ENCODE measurements at places on chromosomes 11 and 22.

GRCh38 chr11:27255447-27255828 lies 107.6 kb downstream of the CCDC34 start:
- no peak for DNase-seq

DNA sequence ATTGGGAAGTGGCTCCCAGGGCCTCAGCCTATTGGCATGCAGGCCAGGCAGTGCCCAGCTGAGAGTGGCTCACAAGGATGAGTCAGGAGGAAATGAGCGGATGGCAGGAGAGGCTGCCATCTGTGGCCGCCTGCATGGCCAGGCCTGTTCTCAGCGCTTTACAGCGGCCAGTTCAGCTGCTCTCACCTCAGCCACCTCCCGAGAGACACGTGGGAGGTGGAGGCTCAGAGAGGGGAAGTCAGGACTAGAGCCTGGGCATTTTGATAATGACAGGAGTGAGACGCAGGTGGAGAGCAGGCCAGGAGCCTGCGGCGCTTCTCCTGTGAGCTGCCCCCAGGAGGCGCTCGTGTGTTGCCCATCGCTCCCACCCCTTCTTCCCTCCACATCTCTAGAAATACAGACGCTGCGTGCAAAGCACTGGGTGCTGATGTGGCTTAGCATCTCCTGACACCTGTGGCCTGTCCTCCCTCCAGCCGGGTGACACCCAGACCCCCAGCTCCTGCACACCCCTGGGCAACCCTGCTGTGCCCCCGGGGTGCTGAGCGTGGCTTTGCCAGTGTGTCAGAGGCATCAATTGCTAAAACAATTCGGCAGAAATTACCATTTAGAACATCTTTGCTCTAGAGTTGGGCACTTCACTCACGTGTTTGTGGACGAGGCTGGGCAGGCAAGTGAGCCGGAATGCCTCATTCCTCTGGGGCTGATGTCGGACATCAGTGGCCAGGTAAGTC lies 21.4 kb upstream of the PANX2 start:
- DNase-seq, result no peak

DNA sequence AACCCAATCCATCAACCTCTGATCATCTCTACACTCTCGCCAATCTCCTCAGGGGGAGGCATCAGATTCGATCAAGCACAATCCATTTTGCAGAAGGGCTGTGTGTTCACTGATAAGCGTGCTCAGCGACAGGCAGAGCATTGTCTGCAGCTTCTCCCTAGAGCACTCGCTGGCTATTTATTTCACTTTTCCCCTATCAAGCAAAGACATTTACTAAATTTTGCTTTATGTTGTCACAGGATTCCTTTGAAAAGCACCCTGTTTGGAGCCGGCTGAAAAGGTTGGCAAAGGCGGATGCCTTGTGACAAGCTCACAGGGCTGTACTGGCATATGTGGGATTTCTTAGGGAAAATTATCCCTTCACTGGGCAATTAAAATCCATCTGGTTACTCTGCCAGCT lies 1381.5 kb upstream of the TENM4 start:
- no peak for DNase-seq

GRCh38 chr22:36348760-36349159 lies 39.0 kb downstream of the MYH9 start:
- DNase-seq, result no peak

DNA sequence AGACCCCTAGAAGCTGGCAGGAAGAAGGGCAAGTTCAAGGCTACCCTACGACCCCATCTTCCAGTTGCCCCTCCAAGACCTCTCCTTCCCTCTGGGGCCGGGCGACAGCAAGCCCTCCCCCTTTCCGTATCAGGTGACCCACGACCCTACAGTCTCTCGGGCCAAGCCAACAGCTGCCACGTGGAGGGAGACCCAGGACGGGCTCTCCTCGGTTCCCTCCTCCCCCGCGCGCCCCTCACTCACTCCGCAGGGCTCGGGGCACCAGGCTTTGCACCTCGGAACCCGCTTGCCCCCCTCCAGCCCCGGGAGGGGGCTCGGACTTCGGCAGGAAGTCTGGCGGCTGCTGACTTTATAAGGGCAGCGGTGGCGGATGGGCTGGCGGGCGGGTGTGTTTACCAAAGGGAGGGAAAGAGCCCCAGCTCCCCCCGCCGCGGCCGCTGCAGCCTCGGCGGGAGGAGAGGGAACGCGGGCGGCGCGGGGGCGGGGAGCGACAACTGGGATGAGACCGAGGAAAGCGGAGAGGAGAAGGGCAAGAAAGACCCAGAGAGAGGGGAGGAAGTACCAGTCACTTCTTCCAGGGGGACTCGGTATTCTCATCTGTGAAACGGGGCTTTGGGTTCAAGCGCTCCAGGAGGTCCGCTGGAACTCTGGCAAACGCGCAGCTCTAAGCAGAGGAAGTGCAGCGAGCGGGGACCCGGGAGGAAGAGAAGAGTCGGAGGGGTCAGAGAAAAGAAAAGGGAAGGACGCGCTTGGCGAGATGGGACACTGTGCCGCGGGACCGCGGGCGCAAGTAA lies 767 bp downstream of the SLC43A1 start:
- no peak for DNase-seq

DNA sequence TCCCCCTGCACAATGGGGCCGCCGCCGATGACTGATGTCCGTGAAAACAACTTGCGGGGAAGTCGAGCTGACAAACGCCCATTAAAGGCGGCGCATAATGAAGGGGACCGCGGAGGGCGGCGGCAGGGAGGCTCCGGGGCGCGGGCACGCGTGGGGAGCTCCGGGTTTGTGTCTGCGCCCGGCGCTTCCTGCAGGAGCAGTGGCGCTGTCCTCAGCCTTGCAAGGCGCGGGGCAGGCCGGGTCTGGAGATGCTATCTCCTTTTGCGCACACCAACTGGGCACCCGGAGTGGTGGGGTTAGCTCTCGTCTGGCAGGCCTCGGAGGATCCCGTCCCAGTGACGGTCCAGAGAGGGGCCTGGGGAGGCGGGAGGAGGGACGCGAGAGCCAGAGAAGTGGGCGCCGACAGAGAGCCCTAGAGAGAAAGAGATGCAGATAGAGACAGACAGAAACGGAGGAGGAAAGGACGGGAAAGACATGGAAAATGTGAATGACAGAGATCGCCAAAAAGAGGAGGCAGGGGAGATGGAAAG lies 390 bp upstream of the FGF3 start:
- DNase-seq, result no peak

DNA sequence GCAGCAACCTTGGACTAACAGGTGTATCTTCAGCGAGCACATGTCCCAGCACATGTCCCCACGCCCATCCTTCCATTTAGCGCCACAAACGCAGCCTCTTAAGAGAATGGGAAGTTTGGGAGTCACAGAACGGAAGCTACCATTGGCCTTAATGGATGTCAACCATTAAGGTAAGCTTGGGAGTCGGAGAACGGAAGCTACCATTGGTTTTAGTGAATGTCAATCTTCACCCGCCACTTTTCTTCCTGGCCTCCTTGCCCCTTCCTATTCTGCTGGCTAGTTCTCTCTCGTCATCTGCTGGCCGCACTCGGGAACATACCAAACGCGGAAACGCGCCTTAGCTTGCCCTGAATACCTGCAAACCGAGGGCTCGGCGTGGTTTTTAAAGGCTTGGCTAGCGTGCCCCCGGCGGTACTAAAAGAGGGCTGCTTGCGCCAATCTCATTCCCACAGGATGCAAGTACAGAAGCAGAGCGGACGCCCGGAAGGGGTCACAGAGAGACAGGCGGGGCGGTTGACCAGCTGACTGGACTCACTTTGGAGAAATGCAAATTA lies 24.3 kb downstream of the GLYATL1 start:
- DNase-seq, result no peak

- no peak for DNase-seq
These were observed 48.0 kb downstream of the YAP1 start for GRCh38 chr11:102158164-102158735.

DNA sequence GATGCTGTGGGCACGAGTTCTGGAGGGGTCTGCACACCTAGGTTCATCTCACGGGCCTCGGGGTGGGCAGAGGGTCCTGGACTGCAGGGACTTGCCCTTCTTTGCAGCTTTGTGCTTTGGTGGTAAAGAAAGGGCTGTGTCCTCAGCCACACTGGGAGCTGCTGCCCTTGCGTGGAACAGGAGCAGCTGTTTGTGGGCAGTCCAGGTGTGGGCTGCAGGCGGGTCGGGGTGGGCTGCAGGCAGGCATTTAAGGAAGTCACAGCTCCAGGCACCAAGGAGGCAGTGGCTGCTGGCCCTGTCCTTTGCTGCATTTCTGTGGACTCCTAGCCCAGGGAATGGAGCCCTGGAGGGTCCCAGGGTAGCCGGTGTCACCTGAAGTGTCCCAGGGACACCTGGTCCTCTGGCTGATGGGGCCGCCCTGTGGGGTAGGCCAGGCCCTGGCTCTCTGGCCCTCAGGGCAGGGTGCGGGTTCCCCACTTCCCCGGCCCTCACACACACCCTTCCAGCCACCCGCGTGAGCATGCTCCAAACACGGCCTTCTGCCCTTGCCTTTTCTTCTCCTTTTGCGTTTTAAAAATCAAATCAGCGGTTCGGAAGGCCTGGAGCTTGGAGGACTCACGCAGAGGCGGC lies 1240.3 kb downstream of the BRD1 start:
- no peak for DNase-seq

GRCh38 chr11:14223636-14224288 lies 135.2 kb downstream of the RRAS2 start:
- DNase-seq, result no peak

- DNase-seq, result no peak
These were observed 1.3 kb upstream of the SSH3 start for GRCh38 chr11:67301951-67302516.
